ENCODE measurements at places on chromosomes 2 and 18.

DNA sequence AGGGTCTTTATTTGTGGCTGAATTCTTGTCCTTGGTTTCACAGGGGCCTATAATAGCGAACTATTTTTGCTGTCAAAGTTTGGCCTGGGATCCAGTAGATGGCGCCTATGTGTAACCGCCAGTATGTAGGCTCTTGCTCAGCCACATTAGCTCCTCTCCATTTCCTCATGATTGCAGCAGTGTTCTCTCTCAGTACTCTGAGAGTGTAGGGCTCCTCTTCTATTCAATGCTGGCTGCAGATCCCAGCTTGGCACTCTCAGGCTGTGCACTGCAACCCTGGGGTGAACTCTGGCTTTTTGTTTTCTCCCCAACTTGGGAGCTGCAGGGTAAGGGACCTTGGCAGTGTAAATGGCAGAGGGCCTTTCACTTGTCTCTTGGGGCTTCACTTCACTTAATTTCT is 344.6 kb upstream of the CHAC2 start:
- DNase-seq = no peak

GRCh38 chr2:184637781-184638180 is 39.5 kb downstream of the ZNF804A start:
- no peak for DNase-seq

- no peak for DNase-seq
Observed at GRCh38 chr2:26860211-26860850, 12.4 kb downstream of the DPYSL5 start.

DNA sequence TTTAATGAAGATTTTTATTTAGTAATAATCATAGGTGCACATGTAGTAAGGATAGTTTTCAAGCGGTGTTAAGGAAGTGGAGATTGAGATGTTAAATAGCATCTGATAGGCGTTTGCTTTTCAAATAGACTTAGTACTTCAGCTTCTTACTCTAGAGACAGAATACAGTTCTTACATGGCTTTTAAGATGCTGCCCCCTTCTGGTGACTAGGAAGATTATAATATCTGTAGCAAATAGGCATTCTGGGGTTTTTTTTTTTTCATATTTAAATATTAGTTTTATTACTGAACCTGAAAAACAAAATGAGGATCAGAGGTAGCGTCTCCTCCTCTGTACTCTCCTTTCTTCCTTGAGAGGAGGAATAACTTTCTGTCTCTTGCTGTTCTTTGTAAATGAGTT is 100.2 kb downstream of the AGAP1 start:
- no peak for DNase-seq

DNA sequence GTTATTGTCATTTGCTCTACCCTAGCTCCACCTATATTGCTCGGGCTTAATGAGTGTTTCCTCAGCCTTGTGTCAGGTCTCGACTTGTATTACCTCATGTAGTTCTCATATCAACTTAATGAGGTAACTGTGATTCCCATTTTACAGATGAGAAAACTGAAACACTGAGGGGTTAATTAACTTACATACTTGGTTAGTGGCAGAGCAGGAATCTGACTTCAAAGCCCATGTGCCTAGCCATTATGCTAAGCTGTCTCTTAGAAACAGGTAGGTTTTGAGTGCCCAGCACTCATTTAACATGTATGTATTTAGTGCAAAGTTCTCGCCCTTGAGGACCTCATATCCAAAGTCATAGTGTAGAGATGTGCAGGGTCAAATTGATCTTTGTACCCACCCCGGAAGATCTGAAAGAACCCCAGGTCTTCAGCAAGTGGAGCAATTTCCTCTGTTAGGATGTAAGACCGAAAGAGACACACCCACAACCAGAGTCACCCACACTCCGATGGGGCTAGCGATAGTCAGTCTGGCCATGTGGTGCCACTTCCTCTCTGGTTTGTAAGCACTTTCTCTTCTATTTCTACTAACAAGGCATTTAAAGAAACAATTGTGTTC is 121.0 kb upstream of the SLC39A10 start:
- DNase-seq = no peak

GRCh38 chr2:168357797-168358472 is 98.1 kb upstream of the CERS6 start:
- DNase-seq = no peak

DNA sequence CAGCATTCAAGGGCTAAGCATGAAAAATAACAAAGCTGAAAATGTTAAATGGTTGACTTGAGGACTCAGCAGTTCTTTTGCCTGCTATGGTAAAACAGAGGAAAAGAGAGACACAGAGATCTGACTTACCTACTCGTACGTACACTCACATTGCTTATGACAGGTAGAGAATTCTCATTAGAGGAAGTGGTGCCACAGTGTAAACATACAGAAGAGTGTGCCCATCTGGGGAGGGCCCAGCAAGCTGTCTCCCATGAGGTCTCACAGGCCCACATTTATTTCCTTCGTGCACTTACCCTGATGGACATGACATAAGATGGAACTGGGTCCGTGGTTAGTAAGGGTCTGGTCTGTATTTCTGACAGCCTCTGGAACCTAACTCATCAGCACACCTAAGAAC is 729.1 kb downstream of the BCL11A start:
- DNase-seq = no peak

- DNase-seq = no peak
Observed at GRCh38 chr2:207616185-207616584, 9.0 kb downstream of the METTL21A start.

DNA sequence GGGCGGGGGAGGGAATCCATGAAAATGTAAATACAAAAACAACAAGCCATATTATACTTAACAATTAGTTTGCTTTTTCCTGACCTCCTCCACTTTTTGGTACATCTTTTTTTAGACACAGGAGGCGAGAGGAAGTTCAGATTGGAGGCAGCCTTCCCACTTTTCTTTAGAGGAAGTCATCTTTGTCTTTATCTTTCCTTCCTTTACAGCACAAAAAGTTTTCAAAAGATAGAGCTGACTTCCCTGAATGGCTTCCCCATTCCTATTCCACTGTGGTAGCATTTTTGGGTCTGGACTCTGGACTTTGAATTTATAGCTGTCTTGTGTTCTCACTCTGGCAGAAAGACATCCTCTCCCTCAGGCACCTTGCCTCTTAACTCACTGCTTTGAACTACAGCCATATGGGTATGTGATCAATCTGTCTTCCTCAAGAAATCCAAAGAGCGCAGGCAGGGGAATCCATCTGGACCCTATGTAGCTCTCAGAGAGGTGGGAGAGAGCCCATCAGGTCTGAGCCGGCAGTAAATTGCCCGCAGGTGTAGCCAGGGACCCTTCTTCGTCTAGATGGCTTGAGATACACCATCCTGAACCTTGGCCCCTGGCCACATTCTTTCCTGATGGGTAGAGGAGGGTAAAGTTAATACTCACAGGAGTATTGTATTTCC is 101.9 kb downstream of the AQP4 start:
- DNase-seq = no peak

- no peak for DNase-seq
Observed at GRCh38 chr18:22103647-22104031, 65.8 kb upstream of the GATA6 start.

- no peak for DNase-seq
Observed at GRCh38 chr18:33532978-33533377, 45.0 kb upstream of the ASXL3 start.

GRCh38 chr2:240840435-240841060 is 20.5 kb upstream of the KIF1A start:
- DNase-seq = no peak

DNA sequence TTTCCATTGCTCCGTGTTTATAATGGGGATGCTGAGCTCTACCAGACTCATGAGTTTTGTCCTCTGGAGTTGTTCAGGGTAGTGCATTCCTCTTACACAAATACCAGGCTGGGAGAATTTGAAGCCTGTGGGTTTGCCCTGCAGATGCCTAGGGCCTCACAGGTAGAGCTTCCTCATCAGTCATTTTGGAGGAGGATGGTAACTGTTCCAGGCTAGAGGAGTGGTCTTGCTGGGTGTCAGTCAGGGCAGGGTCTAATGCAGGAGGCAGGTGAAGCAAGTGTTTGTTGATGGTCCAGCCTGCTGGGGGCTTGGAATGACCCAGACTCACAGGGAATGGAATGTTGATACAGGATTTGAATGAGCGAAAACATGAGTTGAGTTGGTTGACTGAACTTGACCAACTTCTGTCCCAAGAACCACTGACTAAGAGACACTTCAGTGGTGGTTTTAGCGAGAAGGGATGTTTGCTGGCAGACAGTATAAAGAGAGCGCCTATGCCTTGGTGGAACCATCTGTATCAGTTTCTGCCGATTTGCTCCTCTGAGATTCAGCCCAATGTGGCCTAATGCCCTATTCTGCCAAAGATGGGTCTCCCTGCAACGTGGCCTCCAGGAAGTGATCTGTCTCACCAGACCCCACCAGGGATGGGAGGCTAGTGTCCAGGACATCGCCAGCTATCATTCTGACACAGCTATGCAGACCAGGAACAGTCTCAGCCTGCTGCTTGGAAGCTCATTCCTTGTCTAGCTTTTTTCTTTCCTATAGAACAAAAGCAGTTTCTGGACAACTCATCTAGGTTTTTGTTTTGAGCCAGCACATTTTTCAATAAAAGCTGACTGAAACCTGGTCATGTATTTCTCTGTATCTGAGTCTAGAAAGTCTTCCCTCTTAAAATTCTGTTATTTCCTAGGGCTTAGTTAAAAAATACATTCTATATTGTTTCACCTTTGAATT is 9.3 kb downstream of the IL1R2 start:
- no peak for DNase-seq

- no peak for DNase-seq
Observed at GRCh38 chr2:161842736-161843433, 218.7 kb downstream of the SLC4A10 start.

- no peak for DNase-seq
Observed at GRCh38 chr2:169664600-169664977, 29.6 kb downstream of the CFAP210 start.

DNA sequence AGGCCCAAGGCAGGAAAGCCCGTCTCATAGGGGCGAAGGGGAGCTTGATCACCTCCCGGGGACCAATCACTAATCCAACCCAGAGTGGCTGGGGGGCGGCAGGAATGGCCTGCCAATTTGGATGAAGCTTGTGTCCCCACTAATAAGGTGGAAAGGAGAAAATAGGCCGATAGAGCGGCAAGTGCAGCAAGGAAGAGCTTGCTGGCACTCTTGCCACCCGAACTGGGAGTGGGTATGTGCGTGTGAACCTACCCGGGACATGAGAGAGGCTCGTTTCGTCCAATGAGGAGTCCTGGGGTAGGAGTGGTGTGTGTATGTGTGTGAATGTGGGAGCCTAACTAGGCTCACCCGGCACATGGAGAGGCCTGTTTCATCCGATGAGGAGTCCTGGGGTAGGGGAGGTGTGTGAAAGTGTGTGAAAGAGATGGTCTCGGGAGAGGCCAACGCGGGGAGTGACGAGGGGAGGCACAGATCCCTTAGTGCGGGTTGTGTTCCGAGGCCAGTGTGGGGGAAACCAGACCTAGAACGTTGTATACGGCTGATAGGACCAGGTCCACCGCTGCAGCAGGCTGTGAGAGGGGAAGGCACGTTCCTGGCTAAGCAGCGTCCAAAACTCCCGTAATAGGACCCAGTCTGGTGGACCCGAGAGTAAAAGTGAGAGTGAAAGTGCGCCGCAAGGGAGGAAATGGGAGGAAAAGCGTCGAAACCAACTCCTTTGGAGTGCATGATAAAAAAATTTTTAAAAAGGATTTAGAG is 47.1 kb upstream of the SELENOI start:
- DNase-seq = no peak
